HEK293T (cell line): ENCODE measurements at places on chromosomes 4 and X.

GRCh38 chrX:107894038-107894437, 68.4 kb downstream of the MID2 start:
- DNase-seq = peak; percentile 74

- no peak for DNase-seq
These were observed 121.8 kb upstream of the AP1S2 start for GRCh38 chrX:15976396-15976795.

DNA sequence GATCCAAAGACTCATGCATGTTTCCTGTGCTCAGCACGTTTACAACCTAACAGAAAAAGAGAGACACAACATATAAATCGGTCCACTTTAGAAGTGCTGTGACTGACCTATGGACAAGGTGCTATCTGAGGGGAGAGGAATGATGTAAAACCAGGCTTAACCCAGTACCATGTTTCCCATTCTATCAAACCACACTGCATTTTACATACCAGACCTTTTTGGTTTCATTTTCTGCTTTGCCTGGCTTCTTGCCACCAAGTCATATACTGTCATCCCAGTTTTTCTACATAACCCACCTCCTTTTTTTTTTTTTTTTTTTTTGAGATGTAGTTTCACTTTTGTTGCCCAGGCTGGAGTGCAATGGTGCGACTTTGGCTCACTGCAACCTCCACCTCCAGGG, 82.2 kb downstream of the KLF8 start:
- no peak for DNase-seq

DNA sequence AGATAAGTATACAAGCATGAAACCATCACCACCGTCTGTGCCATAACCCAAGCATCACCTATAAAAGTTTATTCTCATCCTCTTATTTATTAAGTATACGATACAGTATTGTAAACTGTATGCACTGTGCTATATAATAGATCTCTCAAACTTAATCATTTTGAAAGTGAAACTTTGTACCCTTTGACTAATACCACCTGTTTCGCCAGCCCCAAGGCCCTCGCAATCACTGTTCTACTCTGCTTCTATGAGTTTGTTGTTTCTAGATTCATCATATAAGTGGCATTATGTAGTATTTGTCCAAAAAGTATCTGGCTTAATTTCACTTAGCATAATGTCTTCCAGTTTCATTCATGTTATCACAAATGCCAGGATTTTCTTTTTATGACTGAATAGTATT, 72.1 kb upstream of the DOCK11 start:
- DNase-seq = no peak

DNA sequence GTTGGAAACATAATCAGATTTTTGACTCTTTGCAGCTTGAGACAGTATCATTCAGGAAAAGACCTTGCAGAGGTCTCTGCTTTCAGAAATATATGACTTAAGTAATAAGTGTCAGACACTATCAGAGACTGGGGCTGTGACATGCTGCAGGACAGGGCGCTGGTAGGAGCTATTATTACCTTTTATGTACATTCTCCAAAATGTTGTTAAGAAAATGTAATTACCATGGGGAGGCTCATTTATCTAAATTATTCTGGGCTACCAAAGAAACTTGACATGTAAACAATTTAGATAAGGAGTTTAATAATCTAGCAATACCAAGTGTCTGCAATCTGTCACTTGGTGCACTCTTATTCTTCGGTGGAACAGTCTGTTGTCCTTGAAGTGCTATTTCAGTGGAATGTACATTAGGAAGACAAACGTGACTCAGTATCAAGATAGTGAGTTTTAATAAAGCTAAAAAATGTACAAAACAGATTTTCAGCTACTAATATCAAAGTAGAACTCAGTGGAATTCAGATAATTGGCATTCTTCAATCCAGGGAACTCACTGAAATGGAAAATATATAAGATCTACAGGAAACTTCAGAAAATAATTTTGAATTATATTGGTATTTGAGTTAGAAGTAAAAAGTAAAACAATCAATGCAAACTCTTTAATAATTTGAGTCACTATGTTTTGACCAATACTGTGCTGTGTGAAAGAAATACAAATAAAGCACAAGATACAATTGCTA, 214.5 kb downstream of the KCNIP4 start:
- DNase-seq = no peak

DNA sequence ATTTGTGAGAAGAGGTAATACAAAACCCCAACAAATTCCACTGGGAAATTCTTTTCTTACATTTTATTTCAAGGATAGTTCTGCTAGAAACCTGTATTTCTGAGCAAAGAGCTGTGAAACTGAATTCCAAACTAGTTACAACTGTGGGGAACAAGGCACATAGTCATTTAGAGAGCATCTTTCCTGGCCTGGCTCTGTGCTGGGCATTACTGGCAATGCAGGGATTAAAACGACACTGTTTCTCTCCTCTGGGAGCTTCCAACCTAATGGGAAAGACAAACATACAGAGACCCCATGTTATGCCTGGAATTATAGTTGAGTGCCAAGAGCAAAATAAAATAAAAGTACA, 36.5 kb downstream of the SUPT20HL1 start:
- DNase-seq = no peak

- DNase-seq = no peak
These were observed 111.8 kb downstream of the TRAPPC11 start for GRCh38 chr4:183770906-183771305.

GRCh38 chr4:57270346-57270745, 160.2 kb upstream of the IGFBP7 start:
- no peak for DNase-seq

DNA sequence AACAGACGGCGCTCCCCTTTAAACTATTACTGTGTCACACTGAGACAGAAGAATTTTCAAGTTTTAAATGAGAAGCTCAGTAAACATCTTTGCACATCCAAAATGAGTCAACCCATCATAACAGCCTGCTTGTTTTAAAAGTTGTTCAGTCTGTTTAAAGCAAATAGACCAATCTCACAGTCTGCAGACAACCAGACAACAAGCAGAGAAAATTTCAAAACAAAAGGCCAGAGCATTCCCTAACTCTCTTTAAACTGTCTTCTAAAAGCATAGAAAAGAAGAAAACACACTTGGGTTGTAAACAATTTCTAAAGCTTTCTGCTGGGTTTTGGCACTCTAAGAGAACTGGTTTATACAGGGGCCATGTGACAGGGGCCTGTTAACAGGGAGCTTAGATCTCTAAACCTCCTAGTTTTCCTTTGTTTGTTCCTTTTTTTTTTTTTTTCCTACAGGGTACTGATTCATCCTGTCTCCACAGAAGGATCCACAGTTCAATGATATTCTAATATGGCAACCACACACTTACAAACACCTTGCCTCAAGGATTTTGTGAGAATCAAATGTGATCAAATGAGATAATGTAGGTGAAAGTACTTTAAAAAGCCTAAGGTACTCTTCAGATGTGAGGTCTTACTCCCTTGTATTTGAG, 100.8 kb upstream of the MAML3 start:
- DNase-seq = no peak

- no peak for DNase-seq
These were observed 67.6 kb downstream of the ATG4A start for GRCh38 chrX:108159028-108159670.

- DNase-seq = no peak
These were observed 1592.9 kb upstream of the TENM3 start for GRCh38 chr4:180650273-180650672.

DNA sequence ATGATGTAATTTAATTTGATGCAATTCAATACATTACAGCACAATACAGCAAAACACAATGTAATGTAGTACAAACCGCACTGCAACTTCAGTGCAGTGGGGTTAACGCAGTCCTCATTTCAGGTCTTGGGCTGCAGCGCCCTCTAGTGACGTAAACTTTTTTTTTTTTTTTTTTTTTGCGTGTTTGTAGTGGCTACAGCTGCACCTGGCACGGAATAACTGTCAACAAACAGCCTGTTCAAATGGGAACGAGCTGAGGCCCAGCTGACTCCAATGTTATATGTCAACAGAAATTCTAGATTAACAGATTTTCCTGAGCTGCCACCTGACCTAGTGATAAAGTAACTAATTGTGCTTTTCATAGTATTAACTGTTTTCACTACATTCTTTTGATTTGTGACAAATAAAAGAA, 33.5 kb upstream of the RASSF6 start:
- peak; percentile 69 for DNase-seq
